ENCODE measurements at places on chromosomes 1 and 21.

GRCh38 chr1:228463559-228464455, 23.4 kb upstream of the RNF187 start:
- peak; percentile 92 for DNase-seq

DNA sequence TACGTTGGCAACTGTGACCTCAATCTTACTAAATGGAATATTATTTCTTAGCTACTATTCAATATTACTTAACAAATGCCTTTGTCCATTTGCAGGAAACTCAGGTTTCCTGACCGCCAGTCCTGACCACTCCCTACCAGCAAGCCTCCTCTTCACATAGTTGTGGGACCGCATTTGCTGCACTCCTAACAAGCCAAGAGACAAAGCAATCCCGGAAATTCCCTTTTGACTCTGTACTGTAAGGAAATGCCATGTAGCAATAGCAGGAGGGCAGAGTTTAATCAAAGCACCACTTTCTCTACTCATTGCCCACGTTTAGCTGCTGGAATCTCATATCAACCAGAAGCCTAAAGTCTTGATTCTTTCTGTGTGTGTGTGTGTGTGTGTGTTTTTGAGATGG, 28.1 kb upstream of the ACBD6 start:
- no peak for DNase-seq

DNA sequence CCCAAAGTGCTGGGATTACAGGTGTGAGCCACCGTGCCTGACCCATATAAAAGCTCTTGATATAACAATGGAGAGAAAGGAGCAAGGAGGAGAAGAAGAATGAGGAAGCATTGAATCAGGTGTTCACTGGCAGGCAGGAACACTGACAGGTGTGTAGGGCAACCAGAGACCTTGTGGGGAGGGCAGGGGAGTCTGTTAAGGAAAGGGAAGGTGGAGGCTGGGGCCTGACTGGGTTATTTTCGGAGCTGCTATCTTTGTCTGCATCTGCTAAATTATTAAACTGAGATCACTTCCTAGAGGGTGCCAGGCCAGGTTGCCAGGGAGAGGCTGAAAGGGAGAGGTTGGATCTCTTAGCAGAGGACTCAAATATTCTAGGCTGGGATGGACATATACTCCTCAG, 6.8 kb upstream of the TRNP1 start:
- DNase-seq, result no peak

GRCh38 chr1:3711780-3712451, 40.3 kb upstream of the CCDC27 start:
- no peak for DNase-seq

GRCh38 chr1:241611063-241611462, 29.1 kb downstream of the CHML start:
- DNase-seq, result peak; percentile 52

GRCh38 chr1:235974616-235975015, 90.3 kb downstream of the NID1 start:
- no peak for DNase-seq

- no peak for DNase-seq
These were observed 43.4 kb downstream of the ZZZ3 start for GRCh38 chr1:77639056-77639455.

- DNase-seq, result no peak
These were observed 45.4 kb downstream of the PLEKHA6 start for GRCh38 chr1:204314171-204314892.

- no peak for DNase-seq
These were observed 9.7 kb upstream of the AGO1 start for GRCh38 chr1:35873243-35873750.

DNA sequence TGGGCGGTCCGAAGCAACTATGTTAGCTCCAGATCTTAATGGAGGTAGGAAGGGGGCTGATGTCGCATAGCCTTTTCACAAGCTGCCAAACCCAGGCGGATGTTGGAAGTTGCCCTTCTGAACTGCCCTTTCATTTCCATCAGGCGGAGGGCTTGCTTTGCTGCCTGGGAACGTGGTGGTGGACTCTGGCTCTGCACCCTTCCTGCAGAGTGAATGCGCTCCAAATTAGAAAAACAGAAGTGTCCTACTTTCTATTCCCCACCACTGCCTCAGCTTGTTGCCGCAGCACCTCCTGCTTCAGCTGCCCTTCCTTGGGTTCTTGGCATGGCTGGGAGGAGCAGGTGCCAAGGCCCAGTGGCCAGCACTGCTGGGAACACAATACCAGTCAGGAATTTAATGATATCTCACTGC, 60.6 kb downstream of the AK4 start:
- DNase-seq, result no peak

GRCh38 chr1:81351864-81352263, 448.9 kb upstream of the ADGRL2 start:
- DNase-seq, result no peak

GRCh38 chr1:223704921-223705878, 7.1 kb upstream of the CAPN2 start:
- no peak for DNase-seq

DNA sequence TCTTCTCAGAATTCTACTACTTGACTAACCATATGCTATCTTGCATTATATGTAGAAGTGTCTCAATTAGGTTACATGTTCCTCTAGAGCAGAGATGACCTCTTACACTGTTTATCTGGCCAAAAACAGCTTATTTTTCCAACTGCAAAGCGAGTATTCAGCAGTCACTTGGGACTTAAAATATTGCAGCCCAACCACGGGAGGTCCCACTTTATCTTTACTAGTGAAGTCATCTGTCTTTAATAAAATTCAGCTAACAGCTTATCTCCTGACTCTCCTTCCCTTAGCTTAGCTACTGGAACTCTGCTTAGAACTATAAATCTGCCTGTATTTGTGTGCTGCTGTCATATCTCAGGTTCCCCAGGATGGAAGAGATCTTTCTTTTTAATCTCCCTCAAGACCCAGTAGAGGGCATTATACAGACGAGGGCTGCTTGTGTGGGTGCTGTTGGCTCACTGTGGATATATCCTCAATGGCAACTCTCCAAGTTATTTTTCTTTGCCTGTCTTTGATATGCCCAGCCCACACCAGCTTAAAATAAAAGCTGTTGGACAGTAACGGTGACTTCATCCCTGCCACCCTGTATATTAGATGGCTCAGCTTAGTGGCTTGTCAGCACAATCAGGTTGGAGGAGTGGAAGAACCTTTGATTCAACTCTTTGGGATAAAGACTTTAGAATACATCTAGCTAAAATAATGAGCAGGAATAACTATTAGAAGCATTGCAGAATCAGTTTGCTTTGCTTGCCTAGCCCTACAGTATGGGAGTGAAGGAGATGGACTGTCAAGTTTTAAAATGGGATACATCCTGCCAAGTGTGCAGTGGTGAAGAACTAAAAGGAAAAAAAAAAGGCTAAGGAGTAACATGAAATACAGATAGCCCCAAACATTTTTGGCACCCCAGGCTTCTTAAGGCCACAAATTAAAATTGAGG, 9.6 kb downstream of the ENSA start:
- DNase-seq, result no peak

DNA sequence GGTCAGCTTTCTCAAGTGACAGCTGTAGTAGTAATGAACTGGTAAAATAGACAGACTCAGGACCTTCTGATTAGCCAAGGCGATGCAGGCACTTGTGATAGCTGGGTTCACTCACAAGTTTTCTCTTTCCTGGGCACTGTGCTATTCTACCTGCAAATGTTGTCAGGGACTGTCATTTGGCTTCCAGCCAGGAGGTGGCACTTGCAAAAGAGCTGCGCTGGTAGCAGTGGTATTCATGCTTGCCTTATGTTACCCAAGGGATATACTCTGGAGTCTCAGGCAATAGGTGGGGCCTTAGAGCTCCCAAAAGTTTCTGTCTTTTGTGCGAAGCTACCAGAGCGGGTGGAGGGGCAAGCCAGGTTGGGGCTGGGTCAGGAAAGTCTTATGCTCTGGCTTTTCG, 23.5 kb downstream of the IFI44 start:
- DNase-seq, result no peak

DNA sequence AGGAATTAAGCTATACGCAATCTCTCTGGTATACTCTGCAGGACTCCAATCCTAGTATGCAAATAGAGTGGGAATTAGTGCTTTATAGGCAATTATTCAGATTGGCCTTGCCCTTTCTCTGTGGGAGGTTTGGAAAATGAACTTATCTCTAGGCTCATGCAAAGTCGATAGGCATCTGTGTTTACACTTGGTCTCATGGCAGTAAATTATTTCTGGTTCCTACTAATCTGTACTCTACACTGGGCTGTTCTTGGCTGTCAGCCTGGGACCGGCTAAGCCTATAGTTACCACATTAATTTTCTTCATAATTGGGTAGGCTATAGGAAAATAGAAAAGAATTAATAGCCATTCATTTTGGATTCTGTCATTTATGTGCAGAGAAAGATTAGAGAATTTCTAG, 544.6 kb downstream of the AMY1C start:
- DNase-seq, result no peak

DNA sequence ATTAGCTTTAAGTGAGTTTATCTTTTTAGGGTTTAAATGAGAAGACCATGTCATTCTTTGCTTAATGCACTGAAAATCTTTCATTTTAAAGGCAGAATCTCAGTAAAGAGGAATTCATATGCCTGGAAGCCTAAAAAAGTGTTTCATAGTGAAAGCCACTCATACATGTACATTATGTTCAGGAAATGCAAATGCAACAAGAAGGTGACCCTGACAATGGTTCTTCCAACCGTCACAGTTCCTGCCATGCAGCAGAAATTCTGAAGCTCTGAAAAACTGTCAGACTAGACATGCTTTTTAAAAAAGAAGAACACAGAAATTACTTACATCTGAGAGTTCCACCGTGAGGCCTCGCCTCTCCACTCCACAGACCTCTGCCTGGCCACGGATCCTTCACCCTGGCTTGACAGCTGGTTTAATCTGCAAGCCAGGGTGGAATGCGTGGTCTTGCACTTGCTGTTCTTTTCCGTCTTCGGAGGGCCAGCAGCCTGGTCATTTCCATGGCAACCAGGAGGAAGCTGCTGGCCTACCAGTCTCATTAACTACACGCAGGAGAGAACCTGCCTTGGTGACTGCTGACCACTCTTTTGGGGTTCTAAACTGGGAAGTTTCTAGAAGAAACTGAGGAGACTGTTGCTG, 41.8 kb upstream of the PAXBP1 start:
- DNase-seq, result no peak

GRCh38 chr1:228378090-228378872, 28.4 kb downstream of the TRIM11 start:
- DNase-seq, result peak; percentile 53

DNA sequence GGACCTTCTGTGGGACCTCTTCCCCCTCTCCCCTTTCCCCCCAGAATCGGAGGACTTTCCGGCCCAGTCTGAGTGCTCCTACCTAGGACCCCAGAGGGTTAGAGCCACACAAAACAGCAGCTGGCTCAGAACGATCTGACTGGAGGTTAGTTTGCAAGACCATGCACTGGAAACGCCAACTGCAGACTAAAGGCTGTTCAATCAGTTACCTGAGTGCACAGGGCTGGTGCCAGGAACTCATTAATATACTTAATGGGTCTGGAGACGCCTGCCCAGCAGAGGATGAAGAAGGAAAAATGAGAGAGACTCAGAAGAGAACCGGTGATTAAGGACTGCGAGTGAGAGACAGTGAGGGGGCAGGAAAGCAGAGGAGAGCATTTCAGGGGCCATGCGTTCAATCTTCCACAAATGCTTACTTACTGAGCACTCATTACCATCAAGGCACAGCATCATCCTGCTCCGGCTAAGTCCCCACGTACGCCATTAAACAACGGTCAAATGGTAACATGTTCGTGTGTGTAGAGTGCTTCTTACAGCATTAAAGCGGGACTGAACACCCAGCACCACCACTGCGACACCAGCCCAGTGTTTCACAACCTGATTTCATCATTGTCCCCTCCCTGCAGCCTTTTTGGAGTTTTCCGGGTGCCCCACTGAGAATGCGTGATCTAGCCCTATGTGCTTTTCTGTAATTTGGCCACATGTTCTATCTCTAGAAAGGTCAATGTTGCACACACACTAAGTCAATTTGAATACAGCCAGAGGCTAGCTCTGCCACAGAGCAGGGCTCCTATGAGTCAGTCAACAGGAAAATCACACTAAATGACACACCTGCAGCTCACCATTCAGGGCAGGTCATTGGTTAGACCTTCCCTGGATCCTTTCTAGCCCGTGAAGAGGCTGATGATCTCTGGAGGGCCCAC, 7.6 kb downstream of the ENO1 start:
- no peak for DNase-seq

DNA sequence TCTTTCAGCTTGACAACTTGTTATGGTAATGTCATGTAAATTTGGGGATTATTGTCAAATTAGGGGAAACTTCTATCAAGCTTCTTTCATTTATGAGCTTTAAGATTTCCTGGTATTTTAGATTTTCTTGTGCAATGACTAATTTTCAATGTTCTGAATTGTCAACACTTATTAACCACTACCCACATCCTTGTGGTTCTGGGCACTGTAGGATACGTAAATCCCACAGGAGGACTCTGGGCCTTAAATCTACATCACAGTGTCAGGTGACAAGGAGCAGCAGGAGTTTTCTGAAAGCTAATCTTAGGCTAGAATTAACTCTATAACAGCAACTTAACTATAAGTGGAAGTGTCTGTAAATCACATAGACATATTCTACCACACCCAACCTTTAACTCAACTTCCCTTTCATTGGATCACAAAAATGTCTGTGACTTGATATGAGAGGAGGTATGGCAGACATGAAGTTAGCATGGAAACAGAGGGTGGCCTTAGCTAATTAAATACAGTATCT, 397.7 kb downstream of the HLX start:
- DNase-seq, result no peak

DNA sequence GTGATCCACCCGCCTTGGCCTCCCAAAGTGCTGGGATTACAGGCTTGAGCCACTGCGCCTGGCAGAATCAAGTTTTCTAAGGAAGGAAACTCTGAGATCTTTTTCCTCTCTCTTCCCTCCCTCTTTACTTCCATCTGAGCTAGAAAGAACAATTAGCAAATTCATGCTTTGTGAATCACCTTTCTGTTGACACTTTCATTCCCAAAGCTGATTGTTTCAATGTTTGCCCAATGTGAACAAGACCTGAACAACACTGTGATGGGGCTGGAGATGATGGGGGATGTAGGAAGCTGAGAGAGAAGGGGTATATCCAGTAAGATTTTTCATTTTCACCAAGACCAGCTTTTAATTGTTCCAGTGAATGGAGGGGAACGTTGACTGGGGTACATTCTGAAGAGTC, 5.7 kb upstream of the TENT5B start:
- no peak for DNase-seq

- no peak for DNase-seq
These were observed 298.3 kb downstream of the ASTN1 start for GRCh38 chr1:176866011-176866714.

- no peak for DNase-seq
These were observed 371.6 kb downstream of the AMY1C start for GRCh38 chr1:104121271-104121670.

DNA sequence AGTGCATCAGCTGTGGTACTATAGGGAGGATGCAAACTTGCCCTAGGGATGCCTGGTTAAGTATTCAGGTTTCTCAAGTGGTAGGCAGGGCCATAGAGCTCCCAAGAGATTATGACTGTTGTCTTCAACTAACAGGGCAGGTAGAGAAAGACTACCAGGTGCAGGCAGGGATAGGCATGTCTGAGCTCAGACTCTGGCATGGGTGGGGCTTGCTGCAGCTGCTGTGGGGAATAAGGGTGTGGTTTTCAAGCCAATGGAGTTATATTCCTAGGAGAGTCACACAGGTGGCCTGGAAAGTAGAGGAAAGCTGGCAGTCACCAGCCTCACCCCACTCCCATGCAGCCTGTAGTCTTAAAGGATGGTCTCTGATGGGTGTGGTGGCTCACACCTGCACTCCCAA, 673.4 kb upstream of the ADGRL4 start:
- no peak for DNase-seq

All from activated CD4-positive, alpha-beta T cell treated with anti-CD3 and anti-CD28 coated beads, Interleukin-2, Interleukin-4, amounts not matched to agents 100 ng/mL and 50 ng/mL, durations not matched to agents 16 hours and 8 hours (primary cell).